ENCODE measurements at places on chromosomes 2 and 18.

DNA sequence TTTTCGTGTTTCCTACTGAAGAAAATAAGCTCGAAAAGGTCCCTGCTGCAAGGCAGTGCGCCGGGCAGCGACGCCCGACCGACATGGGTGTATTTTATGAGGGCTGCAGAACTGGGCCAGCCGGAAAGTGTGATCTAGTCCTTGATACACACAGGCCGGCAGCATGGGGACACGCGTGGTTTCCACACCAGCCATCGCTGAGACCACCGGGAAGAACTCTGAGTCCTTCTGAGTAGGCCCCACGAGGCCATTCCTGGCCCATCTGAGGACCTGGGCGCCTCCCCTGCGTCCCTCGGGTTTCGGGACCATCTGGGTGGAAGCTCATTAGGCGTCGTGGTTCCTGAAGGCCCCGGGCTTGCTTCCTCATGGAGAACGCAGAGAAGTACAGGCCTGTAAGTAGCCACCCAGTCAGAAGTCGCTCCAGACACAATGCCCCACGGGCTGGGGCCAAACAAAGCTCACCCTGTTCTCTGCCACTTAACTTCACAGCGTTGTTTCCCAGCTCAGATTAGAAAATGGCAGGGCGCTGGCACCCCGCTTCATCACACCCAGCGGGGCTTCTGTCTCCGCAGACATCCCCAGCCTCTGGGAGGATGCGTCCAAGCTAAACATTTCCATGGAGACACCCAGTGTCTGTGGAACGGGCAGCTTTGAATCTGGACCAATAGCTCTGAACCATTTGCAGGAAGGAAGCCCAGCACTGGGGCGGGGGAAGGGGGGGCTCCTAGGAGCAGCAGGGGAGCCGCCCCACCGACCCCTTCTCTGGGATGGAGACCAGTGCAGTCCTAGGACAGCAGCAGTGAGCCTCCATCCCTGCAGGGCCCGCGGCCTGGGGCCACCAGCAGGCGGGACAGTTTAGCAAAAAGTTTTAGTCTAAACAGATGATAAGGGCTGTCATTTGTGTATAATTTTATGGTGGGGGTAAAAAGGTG is 2.4 kb downstream of the NFATC1 start:
- DNase-seq, result no peak

- DNase-seq, result peak; percentile 79
Measured at GRCh38 chr2:67612576-67613042, 215.5 kb downstream of the ETAA1 start.

DNA sequence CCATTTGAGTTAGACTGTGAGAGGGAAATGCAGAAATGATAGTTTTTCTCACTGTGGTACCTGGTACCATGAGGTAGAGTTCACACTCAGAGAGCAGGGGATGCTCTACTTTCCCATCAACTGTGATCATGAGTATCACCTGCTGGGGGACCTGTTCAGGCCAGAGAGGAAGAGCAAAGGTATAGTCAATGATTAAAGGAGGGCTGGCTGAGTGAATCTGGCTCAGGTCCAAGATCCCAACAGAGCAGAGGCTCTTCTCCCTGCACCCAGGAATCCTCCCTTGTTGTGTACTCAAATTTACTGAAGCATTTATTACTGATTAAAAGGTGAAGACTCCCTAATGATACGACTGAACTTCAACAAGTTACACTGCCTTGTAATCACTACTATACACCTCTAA is 104.6 kb upstream of the CHRNA1 start:
- no peak for DNase-seq

- DNase-seq, result no peak
Measured at GRCh38 chr2:67145851-67146250, 251.3 kb upstream of the ETAA1 start.

GRCh38 chr2:79920512-79921076 is 384.0 kb downstream of the LRRTM1 start:
- no peak for DNase-seq

- peak; percentile 53 for DNase-seq
Measured at GRCh38 chr2:237581751-237582746, 8.5 kb downstream of the RAB17 start.

DNA sequence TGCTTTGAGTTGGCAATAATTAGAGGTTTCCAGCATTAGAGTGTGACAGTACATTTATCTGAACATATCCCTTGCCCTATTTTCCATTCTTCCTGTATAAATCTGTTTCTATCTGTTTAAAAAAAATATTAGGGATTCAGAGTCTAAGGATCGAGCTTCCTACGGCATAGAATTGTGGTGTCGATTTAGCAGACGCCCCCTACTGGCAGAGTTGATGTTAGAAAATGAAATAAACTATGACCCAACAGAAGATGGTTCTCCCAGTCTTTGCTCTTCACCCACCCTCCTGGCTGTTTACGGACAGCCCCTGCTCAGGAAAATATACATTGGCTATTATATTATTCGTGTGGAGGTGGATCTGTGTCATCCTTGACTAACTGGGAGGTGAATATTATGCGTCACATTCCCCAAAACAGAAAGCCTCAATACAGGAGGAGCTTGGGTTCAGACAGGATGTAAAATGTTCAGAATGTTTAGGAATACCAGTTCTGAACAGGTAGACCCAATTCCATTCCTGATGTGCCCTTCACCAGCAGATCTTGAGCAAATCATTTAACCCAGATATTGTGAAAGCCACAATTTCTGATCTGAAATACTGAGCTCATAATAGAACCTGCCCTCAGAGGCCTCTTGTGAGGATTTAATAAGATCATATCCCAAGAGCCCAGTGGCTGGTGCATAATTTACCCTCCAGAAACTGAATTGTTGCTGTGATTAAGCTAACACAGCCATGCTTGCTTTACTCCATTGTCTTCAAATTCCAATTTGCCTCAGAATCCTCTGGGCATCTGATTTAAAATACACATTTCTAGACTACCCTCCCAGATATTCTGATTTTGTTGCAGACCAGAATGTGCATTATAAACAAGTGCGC is 10.8 kb upstream of the ERMN start:
- DNase-seq, result no peak

- DNase-seq, result no peak
Measured at GRCh38 chr2:74373985-74374384, 6.1 kb downstream of the DCTN1 start.

GRCh38 chr2:85435981-85436835 is 17.7 kb downstream of the SH2D6 start:
- no peak for DNase-seq

DNA sequence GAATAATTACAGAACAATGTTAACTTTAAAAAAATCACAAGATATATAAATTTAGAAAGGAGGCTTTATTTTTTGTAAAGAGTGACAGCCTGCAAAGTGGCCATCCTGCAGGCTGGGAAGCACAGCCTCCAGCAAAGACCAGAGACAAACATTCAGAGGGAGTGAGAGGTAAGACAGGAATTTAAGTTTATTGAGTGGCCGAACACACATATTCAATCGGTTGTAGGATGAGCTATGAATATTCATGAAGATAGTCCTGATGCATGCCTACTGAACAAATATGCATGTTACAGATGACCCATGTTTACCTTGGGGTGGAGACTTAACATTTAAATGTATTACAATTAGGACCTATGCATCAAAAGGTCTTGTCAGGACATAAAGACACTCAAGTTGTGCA is 33.4 kb upstream of the HNRNPA3 start:
- no peak for DNase-seq

GRCh38 chr2:230866756-230867523 is 2.2 kb downstream of the ITM2C start:
- no peak for DNase-seq

DNA sequence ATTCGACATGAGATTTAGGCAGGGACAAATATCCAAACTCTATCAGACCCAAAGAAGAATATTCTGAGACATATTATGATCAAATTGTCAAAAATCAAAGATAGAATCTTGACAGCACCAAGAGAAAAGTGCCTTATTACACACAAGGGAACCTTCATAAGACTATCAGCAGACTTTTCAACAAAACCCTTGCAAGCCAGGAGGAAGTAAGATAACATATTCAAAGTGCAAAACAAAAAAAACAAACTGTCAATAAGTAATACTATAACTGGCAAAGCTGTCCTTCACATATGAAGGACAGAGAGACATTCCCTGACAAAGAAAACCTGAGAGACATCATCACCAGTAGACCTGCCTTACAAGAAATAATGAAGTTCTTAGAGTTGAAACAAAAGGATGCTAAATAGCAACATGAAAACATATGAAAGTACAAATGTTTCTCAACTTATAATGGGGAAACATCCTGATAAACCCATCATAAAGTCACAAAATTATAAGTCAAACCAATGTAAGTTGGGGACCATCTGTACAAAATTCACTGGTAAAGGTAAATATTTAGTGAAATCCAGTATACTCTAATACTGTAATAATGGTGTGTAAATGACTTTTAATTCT is 76.6 kb downstream of the FAM171B start:
- DNase-seq, result no peak

DNA sequence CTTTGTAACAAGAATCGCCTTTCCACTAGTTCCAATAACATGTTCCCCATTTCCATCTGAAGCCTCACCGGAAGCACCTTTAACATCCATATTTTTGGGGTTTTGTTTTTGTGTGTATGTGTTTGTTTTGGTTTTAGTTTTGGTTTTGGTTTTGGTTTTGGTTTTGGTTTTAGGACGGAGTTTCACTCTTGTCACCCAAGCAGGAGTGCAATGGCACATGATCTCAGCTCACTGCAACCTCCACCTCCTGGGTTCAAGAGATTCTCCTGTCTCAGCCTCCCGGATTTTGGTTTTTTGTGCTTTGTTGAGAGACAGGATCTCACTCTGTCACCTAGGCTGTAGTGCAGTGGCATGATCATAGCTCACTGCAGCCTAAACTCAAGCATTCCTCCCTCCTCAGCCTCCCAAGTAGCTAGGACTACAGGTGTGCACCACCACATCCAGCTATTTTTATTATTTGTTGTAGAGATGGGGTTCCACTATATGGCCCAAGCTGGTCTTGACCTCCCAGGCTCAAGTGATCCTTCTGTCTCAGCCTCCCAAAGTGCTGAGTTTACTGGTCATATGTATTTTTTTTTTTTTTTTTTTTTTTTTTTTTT is 36.3 kb downstream of the TGOLN2 start:
- DNase-seq, result no peak

- no peak for DNase-seq
Measured at GRCh38 chr2:212994976-212995375, 156.4 kb downstream of the IKZF2 start.

DNA sequence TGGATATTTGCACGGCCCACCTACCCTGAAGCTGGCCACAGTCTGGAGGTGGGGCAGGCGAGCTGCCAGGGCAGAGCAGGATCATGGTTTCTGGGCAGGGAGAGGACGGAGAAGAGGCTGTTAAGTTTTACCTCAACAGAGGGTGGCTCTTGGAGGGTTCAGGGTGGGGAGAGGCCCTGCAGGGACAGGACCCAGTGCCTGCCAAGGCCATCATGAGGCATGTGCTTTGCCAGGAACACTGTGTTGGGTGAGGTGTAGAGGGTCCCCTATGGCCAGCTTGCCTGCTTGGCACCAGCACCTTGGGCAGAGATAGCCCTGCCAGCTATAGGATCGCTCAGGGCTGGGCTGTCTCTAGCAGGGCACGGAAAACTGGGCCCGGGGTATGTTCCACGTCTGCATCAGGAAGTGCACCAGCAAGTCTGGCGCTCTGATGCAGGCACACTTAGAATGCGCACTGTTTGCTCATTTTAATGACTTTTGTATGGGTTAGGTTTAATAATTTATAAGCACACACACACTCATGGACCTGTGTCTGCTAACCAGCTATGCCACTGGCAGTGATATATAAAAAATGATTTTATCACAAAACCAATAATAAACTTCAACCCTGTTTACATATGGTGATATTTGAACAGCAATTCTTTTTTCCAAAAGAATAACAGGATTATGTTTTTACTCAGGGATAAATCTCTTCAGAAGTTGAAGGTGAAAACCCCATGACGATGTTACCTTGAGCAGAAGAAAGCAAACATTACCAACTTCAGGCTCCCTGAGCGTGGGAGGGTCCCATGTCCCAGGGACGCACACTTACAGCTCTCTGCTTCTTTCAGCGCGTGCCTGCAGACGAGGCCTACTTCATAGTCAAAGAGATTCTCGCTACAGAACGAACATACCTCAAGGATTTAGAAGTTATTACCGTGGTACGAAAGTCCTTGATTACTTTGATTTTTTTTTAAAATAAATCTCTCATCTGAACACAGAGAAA is 46.4 kb downstream of the STK25 start:
- no peak for DNase-seq

GRCh38 chr2:28102455-28102874 is 211.9 kb downstream of the BABAM2 start:
- DNase-seq, result no peak

DNA sequence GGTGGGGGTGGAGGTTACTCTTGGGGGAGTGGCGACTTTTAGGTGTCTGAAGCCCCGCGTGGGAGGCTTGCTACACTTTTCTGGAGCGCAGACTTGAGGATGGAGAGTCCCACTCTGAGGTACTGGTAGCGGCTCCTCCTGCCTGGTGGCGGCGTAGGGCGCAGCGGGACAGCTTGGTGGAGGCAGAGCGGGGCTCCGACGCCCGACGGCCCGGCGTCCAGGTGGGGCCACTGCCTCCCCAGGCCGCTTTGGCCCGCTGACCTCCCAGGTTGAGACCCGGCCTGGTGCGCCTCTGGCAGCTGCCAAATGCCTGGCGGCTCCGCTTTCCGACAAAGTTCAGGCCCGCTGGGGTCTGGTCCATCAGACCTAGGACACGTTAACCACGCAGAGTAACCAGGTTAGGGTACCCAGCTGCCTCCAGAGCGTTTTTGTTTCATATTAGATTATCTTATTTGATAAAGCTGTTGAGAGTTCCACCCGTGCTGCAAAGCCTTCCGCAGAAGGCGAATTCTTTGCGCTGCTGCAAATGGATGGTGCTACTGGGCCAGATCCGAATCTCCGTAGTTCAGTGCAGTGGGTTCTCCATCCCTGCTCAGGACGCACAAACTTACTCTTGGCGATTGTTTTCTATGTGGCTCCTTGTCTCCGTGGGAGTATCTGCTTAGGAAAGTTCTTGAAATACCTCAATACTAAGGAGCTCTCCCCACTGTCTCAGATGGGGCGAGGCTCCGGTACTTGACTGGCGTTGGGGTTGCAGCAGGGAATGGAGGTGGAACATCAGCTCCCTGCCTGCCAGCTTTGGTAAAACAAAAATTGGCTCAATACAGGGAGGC is 405.9 kb downstream of the XIRP2 start:
- no peak for DNase-seq

DNA sequence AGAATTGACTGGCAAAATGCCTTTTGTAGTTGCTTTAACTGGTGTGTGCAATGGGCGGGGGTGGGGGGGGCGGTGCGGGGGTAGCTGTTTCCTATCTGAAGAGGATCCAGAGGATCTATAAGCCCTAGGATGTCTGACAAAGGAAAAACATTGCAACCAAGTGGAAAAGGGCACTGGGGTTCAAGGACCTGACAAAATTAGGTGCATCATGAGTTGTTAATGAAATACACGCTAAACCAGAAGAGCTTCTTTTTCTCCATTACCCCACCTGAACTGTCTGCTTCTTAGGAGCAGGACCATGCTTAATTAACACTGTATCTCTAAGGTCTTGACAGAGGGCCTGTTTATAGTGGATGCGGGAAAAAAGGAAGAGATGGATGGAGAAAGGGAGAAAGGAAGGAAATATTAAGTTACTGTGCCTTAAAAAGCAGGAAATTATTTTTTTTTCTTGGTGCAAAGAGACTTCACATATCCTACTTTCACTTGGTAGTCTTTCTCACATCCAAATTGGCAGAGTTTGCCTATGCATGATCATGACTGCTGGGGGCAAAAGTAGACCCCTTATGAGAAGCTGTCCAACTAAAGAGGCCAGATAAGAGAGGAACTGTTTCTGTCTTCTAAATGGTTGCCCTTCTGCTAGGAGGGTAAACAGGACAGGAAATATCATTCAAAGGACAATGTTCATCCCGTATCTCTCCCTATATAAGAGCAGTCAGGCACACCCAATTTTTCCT is 4.6 kb downstream of the RND3 start:
- DNase-seq, result no peak
